ENCODE measurements at places on chromosomes 4 and X.

DNA sequence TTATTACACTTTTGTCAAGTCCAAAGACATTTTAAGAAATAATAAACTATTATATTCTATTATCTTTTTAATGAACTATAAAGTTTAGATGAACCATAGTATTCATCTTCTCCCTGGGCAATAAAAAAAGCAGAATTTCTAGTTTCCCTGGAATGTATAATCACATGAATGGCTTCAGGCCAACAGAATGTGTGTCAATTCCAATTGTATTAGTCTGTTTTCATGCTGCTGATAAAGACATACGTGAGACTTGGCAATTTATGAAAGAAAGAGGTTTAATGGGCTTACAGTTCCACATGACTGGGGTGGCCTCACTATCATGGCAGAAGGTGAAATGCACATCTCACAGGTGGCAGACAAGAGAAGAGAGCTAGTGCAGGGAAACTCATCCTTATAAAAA is 70.7 kb upstream of the ANXA10 start:
- DNase-seq, result no peak

- DNase-seq, result no peak
Measured at GRCh38 chr4:67581208-67581857, 22.8 kb downstream of the STAP1 start.

GRCh38 chr4:93776386-93777080 is 52.0 kb upstream of the ATOH1 start:
- DNase-seq, result no peak

- no peak for DNase-seq
Measured at GRCh38 chrX:725971-726370, 95.4 kb downstream of the SHOX start.

DNA sequence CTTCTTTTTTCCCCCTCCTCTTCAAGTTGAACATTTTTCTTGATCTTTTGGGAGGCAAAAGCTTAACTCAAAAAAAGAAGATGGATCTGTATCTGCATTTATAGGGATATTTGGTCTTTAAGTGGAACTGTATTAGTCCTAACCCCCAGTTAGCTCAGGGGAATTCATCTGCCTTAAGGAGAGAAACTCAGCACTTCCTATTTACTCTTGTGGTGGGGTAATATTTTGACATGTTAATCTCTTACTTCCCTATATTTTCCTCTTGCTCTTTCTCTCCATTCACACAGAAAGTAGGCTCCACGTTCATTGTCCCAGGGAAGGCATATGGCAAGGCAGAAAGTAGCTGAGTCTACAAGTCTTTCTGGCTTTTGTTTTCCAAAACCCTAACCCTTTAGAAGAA is 5.3 kb downstream of the LRRC66 start:
- DNase-seq, result no peak

- DNase-seq, result no peak
Measured at GRCh38 chr4:92304121-92304520, 355 bp downstream of the GRID2 start.

GRCh38 chr4:38674258-38675144 is 10.5 kb downstream of the KLF3 start:
- DNase-seq, result no peak

DNA sequence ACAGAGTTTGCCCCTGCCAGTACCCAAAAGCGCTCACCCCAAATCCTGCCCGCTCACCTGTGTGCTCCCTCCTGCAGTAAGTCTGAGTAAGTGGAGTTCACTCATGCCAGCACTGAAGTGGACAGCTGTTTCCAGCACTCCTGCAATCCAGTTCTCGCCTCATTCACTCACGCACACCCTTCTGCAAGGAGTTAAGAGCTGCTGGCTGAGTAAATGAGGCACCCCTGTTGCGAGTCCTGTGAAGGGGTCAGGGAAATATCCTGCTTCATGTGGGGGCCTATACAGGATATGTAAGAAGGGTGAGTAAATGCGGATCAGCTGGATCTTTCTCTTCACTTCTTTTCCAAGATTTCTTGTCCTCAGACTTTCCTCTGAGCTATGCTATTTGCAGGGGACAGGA is 23.5 kb downstream of the CXCL8 start:
- no peak for DNase-seq

DNA sequence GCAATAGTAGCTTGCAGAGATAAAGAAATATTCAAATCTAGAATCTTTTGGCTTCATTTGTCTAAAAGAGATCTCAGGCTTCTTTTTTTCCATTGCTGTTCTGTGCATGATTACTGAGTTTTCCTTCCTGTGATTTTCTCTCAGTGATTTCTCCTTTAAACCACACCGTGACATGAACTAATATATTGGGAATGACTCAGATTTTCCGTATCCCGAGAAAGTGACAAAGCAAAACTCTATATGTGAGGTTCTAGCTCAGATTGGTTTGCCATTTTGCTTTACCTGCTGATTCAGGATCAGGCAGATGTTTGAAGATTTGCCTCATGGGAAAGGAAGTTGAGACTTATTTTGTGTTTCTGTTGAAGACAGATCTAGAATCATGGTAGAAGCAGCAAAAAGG is 59.4 kb downstream of the MTHFD2L start:
- DNase-seq, result no peak

DNA sequence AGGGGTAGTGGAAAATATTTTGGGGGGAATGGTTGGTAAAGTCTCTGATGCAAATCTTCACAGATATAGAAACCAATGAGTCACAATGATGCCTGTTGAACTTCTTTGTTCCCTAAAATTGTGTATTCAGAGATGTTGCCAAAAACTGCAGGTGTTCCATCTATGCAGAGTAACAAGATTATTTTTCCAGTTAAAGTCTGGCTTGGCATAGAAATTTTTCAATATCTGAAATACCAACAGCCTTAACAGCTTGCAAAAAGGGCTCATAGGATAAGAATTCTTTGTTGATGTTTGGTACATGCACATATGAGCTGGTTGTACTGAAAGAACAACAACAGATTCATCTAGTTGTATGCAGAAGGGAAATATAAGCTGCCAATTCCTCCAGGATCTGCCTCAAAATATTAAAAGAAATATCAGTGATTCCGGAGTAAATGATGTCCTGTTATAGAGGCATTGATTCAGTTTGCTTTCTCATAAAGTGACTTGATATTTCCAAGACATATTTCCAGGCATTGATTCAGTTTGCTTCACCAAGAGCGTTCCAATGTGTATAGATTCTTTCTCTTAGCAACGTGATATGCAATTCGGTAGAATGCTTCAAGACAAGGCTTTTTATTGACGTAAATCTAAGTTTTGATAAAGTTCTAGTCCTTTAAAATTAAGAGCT is 564.4 kb downstream of the TMA16 start:
- no peak for DNase-seq

GRCh38 chr4:142386449-142386848 is 459.7 kb downstream of the INPP4B start:
- DNase-seq, result no peak

- DNase-seq, result no peak
Measured at GRCh38 chr4:24482871-24483270, 101.5 kb downstream of the DHX15 start.

DNA sequence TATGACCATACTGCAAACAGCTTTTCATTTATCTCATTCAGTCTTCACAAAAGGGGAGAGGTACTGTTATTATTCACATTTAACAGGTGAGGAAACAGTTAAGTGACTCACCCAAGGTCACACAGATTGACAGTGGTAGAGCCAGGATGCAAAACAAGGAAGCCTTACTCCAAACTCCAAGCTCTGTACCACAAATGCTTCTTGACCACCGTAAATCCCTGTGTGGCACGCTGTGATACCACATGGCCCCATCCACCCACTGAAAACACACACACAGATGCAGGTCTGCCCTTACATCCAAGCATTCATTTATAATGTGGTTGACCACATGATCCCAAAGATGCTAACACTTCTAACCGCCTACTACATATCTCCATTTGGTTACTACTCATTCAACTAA is 129.5 kb downstream of the TSPAN5 start:
- no peak for DNase-seq

Measured in cerebellar nuclear complex (tissue), 1 donor.